ENCODE measurements at places on chromosomes 2 and 18.

DNA sequence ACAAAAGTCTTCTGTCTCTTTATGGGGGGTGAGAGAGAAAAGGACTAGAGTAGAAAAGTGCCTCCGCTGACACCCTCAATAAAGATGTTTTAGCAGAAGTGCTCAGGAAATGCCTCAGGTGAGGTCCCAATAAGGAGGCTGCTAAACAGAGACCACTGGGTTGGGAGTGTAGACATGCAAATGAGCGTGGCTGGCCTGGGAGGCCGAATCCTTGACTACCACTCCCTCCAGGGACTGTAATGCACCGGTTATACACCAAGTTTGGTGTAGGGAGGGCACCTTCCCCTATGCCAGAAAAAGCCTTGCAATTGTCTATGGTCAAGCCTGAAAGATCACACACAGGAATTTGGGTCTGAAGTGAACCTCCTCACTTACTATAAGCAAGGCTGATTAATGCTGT lies 1.8 kb downstream of the TMX3 start:
- DNase-seq: no peak

- no peak for DNase-seq
Observed at GRCh38 chr2:110115291-110116032, at the start of gene MALL. Gene MALL (minus strand): TSS chr2:110115822. CDS start chr2:110115792, 30 bp downstream.

DNA sequence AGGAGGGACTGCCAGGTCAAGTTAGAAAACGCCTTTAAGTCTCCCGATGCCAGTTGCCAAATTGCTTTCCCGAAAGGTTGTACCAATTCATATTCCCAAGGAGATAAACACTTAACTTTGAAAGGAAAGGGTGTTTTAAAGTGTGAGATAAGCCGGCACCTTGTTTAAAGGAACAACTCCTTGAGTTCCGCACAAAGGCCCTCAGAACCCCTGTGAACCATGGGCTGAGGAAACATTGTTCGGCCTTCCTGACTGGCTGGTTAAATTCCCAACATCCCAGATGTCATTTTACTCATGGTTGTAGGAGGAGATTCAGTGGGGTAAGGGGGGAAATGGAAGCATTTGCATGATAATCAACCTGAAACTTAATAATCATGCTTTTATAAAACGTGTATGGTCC lies 126.6 kb downstream of the BCL11A start:
- no peak for DNase-seq

DNA sequence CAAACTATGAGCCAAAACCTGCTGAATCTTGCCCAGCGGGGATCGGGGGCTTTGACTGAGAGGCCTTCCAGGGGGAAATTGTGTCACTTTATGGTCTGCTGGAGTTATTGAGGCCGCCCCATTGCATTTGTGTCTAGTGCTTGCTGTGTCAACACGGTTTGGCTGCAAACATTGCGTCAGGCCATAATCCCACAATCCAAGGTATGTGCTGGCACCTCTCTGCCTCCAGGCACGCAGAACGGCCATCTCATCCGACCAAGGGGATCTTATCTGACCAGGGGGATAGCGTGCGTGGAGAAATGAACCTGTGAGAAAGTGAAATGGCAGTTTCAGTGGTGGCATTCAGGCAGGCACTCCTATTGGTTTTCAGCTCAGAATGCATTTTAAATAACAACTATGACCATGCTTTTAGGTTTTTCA lies 18.1 kb upstream of the LYPD6B start:
- DNase-seq: no peak

GRCh38 chr2:147639891-147640290 lies 204.9 kb upstream of the ACVR2A start:
- DNase-seq: no peak

GRCh38 chr2:235000426-235001236 lies 48.8 kb downstream of the SH3BP4 start:
- DNase-seq: no peak

- DNase-seq: no peak
Observed at GRCh38 chr2:105487142-105488069, 88.6 kb upstream of the FHL2 start.

GRCh38 chr2:45209875-45210274 lies 200.6 kb upstream of the SIX2 start:
- DNase-seq: no peak

- DNase-seq: no peak
Observed at GRCh38 chr2:105514576-105514975, 115.7 kb upstream of the FHL2 start.

- DNase-seq: no peak
Observed at GRCh38 chr2:147542351-147542750, 302.5 kb upstream of the ACVR2A start.

GRCh38 chr2:145290986-145291385 lies 771.1 kb upstream of the ZEB2 start:
- no peak for DNase-seq

DNA sequence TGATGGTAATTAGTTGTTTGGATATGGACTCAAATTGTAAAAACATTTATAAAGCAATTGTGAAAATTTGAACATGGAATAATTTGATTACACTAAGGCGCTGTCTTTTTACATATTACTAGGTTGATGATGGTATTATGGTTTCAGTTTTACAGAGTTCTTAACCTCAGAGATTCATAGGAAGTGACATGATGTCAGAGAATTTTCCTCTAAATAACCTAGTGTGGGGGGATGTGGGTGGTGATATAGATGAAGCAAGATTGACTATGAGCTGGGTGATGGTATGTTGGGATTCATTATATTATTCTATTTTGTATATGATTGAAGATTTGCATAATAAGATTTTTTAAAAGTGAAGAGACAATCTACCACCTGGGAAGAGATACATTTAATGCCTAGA lies 45.9 kb upstream of the ATP5MC3 start:
- no peak for DNase-seq

DNA sequence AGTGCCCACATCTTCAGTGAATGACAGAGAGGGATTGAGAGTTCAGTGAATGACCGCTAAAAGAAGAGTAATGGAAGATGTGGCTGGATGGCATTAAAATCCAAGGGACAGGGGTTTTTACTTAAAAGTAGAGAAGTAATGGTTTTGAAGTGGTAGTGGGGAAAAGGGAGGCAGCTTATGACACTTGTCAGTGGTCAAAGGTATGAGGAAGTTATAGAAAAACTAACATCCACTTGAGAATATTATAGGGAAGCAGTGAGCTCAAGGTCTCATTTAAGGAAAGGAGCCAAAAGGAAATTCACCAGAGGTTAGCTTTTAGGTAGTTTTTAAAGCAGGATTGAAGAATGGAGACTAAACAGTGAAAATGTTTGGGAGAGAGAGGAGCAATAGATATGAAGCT lies 24.3 kb downstream of the CDK15 start:
- no peak for DNase-seq

GRCh38 chr2:241271706-241272302 lies 43.7 kb downstream of the HDLBP start:
- peak; percentile 27 for DNase-seq

- DNase-seq: no peak
Observed at GRCh38 chr2:191629001-191629453, 48.9 kb upstream of the NABP1 start.

- no peak for DNase-seq
Observed at GRCh38 chr2:231781798-231782726, 980 bp upstream of the PDE6D start.

DNA sequence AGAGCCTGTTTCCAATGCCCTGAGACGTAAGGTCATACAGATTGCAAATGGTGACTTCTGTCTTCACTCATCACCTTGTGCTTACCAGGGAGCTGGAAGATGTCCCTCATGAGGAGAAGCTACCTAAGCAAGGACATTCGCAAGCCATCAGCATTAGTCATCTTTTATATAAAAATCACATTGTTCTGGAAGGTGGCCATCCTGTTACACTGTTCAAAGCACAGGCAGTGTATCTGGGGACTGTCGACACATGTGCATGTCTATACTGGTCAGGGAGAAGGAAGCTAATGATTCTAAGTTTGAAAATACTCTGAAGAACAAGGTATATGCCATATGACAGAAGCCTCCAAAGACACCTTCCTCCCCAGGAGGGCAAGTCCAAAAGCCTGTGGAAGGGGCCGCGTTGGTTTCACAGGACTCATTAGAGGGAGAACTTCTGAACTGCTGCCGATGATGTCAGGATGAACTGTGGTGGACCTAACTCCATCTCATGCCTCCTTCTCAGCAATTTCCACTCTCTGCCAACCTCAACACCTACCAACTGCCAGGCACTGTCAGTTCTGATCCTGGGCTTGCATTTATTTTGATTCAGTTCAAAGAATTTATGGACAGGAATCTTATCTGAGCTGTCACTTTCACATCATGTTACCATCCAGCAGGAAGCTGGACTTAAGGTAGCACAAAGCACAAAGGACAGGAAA lies 39.4 kb downstream of the DNER start:
- no peak for DNase-seq

DNA sequence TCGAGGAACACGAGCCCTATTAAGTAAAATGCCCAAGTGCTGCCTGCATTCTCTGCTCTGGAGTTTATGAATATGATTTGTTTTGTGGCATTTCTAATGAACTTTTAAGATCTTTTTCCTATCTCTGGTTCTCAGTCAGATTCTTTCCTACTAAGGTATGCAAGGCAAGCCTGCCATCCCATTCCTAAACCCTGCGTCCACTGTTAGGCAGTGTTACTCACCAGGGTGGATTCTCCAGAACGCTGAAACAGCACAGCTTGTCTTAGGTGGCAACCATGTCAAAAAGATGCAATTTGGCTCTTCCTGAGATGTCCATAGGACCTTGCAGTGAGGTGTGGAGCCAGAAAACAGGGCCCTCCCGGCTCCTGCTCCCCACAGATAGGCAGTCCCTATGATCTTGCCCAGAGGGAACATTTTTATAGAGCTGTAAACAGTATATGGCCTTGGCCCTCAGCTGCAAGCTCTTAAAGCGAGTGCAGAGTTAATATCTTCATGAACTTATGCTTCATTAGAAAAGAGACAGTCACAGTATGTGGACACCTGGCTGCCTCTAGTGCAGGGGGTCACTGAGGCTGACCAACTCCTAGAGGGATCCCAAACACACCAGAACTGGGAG lies 84.4 kb downstream of the TPGS2 start:
- no peak for DNase-seq

DNA sequence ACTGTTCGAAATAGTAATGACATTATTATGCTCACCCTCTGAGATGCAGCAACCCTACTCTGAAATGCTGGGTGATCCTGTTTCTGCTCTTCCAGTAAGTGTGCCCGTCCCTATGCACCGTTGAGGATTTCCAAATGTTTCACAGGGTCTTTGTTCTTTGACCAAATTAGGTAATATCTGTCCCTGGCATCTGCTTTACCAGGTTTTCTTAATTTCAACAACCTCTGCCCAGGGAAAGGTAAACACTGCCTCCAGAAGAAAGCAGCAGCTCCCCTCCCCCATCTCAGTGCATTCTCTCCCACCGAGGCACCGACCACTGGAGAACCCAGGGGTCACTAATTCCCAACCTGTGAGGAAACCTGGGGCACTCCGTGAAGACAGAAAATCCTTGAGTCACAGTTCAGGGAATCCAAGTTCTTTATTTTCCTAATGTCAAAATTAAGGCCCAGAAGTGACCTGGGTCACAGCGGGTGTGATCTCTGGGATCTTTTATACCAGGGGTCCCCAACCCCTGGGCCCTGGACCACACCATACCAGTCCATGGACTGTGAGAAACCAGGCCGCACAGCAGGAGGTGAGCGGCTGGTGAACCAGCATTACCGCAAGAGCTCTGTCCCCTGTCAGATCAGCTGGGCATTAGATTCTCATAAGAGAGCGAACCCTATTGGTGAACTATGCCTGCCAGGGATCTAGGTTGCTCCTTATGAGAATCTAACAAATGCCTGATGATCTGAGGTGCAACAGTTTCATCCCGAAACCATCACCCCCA lies 1.2 kb upstream of the GRB14 start:
- DNase-seq: no peak

GRCh38 chr2:200033929-200034328 lies 78.5 kb downstream of the MAIP1 start:
- no peak for DNase-seq

- no peak for DNase-seq
Observed at GRCh38 chr2:25936889-25937545, 45.3 kb downstream of the KIF3C start.

DNA sequence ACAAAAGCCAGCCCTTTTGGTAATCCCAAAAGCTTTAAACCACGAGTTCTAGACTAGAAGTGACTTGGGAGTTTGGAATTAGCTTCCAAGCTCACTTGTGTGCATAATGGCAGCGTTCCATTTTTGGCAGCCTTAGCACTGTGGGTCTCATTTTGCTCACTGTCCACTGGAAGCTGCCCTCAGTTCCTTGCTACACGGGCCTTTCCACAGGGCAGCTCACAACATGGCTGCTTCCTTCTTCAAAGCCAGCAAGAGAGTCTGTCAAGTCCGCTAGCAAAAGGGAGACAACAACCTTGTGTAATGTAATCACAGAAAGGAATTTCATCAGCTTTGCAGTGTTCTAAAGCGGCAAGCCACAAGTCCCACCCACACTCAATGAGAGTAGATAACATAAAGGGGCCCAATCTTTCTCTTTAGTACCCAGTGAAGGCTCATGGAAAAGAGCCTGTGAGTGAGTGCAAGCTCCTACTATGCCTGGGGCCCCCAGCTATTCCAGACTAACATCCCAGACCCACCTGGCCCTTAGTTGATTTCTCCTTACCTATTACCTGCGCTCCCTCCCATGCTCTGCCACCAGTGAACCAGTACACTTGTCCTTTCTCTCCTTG lies 239.7 kb upstream of the FBXO11 start:
- no peak for DNase-seq

GRCh38 chr2:158539176-158540005 lies 82.6 kb downstream of the PKP4 start:
- DNase-seq: no peak

DNA sequence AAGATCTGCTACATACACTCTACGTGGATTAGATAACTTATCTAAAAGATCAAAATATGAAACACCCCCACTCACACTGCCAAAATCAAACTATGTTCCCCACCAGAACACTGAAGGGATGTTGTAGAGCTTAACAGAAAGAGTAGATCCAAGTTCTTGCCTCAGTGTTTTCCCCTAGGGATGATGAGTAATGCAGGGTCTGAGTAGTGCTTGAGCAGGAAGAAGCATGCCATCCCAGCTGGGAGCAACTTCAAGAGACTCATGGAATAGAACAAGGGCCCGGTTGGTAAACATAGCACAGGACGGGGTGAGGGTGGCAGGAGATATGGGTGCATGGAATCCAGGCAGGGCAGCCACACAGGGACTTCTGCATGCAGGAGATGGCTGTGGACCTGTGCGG lies 74.3 kb downstream of the SNTG2 start:
- DNase-seq: no peak

- DNase-seq: no peak
Observed at GRCh38 chr18:56307354-56308170, 330.8 kb downstream of the TXNL1 start.

GRCh38 chr2:184566716-184567115 lies 31.6 kb upstream of the ZNF804A start:
- no peak for DNase-seq

DNA sequence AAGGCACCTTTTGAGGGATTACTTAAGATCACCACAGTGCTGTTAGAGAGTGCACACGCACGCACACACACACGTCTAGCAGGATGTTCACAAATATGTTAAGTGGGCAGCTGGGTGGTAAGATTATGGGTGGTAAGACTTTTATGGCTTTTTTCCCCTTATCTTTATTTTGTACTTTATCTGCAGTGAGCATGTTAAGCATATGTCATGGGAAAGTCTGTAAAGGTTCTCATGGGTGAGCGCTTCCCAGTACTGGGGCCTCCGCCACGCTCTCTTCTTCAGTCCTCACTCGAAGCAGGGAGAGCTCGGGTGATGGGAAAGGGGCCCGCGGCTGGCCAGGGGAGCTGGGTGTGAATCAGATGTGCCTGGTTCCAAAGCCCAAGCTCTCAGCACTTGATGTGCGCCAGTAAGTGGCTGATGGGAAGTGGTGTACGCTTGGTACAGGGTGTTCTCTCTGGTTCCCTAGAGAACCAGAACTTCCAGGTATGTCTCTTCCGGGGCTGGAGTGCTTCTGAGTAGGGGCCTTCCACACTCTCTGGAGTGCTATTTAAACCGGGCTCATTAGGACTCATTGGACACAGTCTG lies 83.9 kb upstream of the YWHAQ start:
- no peak for DNase-seq

Data from stimulated activated CD4-positive, alpha-beta T cell treated with anti-CD3 and anti-CD28 coated beads, Interleukin-1b, Interleukin-23, amount 100 ng/mL, for 4 hours (primary cell).